Upper lobe of right lung (tissue), 1 donor: ENCODE measurements at places on chromosomes 5 and 9.
A peak's percentile ranks its signal among the peaks of the same experiment; 100 is the strongest.

DNA sequence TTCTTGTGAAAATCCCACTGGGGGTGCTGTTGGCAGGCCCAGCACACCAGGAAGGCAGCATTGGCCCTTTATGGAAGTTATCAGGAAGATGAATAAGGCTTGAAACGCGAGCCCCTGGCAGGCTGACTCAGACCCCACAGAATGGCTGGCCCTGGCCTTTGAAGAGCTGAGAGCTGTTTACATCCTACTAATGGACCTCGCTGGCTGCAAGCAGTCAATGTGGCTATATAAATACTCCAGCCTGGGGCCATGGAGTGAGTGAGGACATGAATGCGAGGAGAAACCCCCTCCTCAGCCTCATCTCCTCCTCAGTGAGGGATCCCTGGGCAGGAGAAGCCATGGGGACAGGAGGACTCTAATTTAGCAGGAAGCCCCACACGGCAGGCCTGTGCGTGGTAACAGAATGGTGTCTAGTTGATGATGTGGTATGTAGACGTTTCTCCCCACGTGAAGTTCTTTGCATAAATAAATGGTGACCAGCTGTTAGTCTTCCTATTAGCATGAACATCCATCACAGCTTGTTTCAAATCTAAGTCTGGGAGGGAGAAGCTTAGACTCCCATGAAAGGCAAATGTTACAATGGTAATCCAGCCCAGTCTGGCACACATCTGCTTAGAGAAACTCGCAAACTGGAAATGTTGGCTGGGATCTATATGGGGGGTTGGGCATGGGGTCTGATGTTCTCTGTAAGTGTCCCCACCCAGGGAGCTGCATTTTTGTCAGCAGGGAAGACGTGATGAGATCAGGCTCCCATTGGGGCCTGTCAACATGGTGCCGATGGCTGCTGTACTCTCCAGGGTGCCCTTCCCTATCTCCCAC, 175.1 kb upstream of the PITX1 start:
- DNase-seq = peak; percentile 34

- no peak for DNase-seq
These were observed 3.5 kb upstream of the BHMT start for GRCh38 chr5:79108086-79108485.

GRCh38 chr5:2833556-2833955, 82.1 kb upstream of the IRX2 start:
- DNase-seq = no peak

DNA sequence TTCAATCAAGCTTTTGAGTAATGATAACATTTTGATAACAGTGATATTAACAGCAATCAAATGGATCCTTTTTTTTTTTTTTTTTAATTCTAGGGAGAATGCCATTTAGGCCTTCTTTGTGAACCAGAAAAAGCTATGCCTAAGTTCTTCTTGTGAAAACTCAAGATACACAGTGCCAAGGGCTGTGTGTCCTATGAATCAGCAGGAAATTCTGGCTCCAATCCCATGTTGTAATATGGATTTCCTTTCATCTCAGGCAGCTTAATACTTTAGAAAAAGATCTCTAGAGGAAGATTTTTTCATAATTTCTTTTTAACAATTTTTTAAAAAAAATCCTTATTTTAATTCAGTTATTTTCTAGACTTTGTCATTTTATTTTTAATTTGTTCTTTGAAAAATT, 96.1 kb downstream of the NUDT12 start:
- no peak for DNase-seq

DNA sequence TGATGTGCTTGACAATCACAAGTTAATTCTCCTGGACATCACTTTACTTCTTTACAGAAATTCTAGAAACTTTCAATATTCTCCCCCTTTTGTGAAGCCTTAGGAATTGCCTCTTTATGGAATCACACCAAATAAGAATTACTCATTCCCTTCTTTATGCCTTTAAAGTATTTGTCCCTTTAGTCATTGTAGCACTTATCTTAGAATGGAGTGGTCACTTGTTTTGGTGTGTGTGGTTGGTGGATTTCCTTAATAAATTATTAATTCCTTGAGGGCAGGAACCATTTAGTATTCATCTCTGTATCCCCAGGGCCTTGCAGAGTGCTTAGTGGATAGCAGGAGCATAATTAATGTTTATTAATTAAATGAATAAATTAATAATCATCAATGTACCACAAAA, 307.0 kb downstream of the ARRDC3 start:
- no peak for DNase-seq

- no peak for DNase-seq
These were observed 238.3 kb upstream of the EDIL3 start for GRCh38 chr5:84623019-84623418.

DNA sequence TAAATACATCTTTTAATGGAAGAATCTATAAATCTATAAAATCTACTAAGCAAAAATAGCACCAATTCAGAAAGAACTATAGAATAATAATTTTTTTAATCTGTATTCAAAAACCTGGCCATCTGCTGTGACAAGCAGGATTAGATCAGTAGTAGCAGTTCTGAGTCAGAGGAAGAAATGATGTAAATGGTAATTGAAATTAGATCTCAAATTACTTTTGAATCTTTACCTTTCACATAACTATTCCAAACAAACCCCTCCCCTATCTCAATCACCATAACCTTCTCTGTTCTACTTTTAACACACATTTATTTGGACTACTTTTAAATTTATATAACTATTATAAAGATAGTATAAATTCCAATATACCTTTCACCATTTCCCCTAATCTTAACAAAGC, 727.8 kb upstream of the FAM174A start:
- no peak for DNase-seq

- DNase-seq = no peak
These were observed 1206.7 kb downstream of the CDH12 start for GRCh38 chr5:21646469-21646868.

GRCh38 chr5:76319673-76320072, 83.4 kb upstream of the IQGAP2 start:
- DNase-seq = no peak

DNA sequence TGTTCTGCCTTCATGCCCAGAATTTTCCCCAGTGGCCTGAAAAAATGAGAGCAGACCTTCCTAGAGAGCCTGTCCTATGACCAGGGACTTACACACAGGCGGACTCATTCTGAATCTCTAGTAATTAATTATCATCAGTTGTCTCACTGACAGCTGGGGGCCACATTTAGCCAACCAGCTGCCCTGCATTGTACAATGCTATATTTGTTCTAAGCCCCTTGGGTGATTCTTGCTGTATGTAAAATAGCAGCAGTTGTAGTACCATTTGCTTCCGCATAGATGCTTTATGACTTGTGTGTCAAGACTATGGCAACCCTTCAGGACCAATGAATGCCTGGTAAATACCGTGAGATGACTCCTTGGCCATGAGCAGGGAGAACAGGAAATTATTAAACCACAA, 415.4 kb upstream of the SEMA6A start:
- no peak for DNase-seq

- DNase-seq = no peak
These were observed 293.3 kb downstream of the CSNK1G3 start for GRCh38 chr5:123805300-123805699.

DNA sequence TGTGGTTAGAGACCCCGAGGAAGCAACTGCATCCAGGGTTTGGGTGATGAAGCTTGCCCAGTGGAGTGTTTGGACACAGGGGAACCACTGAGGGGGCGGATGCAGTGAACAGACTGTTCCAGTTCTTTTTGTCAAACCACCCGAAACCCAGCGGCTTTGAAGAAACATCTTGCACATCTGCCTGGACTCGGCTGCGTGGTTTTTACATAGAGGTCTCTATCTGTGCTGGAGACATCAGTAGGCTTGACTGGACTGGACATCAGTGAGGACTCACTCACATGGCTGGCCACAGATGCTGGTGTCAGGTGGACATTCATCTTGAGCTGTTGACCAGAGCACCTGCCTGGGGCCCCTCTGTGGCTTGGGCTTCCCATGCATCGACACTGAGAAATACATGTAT, 15.3 kb upstream of the SPATA31E1 start:
- DNase-seq = no peak

DNA sequence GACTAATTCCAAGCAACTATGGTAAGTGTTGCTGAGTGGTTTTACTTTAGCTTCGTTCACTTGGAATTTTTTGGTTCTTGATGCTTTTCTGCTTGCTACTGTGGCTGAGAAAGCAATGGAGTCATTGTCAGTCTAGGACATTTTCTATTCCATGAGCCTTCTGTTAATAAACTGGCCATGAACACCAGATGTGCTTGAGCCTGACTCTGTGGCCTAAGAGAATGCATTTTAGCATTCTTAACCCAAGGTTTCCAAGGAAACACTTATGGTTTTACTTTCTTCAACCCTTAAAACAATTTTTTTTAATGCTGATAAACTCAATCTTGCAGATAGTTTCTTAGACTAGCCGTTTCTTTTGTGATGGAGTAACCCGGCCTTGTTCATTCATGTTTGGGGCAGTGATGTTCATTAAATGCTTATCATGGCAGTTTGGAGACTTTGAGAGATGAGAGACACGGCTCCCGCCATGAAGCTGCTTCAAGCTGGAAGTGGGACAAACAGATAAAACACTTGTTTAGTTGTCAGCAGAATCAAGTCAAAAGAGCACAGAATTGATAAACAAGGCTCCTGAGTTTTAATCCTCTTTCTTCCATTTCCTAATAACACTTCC, 42.4 kb downstream of the OSTF1 start:
- no peak for DNase-seq

- DNase-seq = no peak
These were observed 412.7 kb downstream of the ACTL7B start for GRCh38 chr9:108443019-108443633.

- DNase-seq = no peak
These were observed 85.1 kb downstream of the FGF1 start for GRCh38 chr5:142600611-142601358.

GRCh38 chr5:109987355-109987754, 297.6 kb downstream of the MAN2A1 start:
- no peak for DNase-seq

GRCh38 chr5:116534964-116535651, 39.5 kb downstream of the SEMA6A start:
- no peak for DNase-seq

GRCh38 chr5:126998201-126998631, 32.1 kb downstream of the MARCHF3 start:
- no peak for DNase-seq

GRCh38 chr9:129231022-129231739, 53.1 kb upstream of the IER5L start:
- peak; percentile 52 for DNase-seq

DNA sequence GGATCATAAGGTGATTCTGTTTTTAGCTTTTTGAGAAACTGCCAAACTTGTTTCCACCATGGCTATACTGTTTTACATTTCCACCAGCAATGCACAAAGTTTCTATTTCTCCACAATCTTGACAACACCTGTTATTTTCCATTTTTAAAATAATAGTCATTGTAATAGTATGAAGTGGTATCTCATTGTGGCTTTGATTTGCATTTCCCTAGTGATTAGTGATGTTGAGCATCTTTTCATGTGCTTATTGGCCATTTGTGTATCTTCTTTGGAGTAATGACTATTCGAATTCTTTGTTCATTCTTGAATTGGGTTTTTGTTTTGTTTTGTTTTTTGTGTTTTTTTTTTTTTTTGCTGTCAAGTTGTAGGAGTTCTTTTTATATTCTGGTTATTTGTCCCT, 4.9 kb downstream of the GARNL3 start:
- no peak for DNase-seq

DNA sequence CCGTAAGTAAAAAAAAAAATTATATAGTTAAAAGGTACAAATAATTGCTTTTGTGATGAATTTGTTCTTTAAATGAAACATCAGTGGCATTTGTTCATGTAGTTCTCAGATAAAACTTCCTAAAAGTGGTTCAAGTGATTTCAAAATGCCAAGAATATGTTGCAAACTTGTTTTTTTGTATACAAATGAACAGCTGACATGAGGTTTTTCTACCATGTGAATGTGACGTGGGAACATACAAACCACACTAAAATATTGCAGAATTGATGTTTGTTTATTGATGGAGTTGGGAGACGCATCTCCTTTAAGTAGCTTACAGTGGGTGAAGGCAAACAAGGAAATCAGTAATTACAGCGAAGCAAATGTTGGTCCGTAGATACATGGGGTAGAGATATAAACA, 16.9 kb downstream of the BASP1 start:
- DNase-seq = no peak

DNA sequence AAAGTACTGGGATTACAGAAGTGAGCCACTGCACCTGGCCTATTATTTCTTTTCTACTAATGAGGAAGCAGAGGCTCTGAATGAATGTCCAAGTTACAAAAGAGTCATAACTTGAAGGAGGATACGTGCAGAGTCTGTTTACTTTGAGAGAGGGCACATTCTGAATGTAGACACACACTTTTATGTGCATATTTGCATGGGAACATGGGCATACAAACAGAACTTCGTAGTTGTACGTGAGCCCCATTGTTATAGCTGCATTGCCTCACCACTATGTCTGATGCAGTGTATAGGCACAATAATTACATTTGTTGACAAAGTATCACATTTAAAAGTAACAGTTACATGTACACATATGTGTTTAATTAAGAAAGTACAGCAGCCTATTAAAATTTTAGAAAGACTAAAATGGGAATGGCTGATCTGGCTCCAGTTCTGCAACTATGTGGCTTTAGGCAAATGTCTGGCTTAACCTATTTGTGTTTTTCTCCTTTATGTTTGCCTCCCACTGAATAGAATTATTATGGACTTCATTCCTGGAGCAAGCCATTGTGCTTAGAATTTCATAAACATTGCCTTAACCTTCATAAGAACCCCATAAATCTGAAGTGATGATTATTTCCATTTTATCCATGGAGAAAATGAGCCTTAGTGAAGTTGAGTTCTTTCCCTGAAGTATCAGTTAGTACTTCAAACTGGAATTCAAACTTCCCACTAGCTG, 3.0 kb upstream of the DPYSL3 start:
- DNase-seq = no peak

- DNase-seq = no peak
These were observed 89.2 kb downstream of the HTR4 start for GRCh38 chr5:148565148-148565547.

GRCh38 chr9:122297512-122297911, 32.8 kb downstream of the MRRF start:
- DNase-seq = no peak

GRCh38 chr5:91049800-91050199, 333.3 kb downstream of the ARRDC3 start:
- DNase-seq = no peak

DNA sequence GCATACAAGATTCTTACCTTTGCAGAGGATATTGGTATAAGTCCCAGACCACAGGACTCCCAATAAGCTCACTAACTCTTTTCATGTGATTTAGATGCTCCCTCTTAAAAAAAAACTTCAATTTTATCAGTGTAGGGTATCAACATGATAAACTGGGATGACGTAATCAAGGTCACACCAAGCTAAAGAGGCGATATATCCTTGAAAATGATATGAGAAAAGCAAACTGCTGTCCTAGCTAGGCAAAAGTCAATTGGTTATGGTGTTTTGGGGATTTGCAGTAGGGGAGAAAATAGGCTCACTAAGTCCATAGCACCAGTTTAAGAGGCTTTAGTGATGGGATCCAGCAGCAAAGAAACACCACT, 354.4 kb downstream of the DIRAS2 start:
- no peak for DNase-seq

- DNase-seq = no peak
These were observed 120.8 kb upstream of the SLC27A6 start for GRCh38 chr5:128844354-128844923.
